ENCODE measurements at places on chromosomes 7 and 10.

DNA sequence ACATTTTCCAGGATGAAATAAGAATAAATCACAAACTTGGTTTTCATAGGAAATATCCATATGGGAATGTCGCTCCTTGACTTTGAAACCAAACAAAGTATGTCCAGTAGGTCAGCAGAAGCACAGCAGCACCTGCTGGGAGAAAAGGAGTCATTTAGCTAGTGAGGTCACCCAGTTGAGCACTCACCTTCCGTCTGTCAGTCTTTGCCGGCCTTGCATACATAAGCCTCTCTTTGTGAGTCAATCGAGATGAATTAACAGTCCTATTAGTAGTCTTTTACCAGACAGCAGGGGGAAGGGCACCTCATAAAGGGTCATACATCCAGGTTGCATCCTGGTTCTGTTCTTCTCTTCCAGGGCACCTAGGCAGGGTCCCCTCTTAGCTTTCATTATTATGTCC lies 232.5 kb upstream of the FZD1 start:
- DNase-seq, result no peak

GRCh38 chr10:132970641-132971438 lies 28.5 kb upstream of the CFAP46 start:
- DNase-seq, result no peak

DNA sequence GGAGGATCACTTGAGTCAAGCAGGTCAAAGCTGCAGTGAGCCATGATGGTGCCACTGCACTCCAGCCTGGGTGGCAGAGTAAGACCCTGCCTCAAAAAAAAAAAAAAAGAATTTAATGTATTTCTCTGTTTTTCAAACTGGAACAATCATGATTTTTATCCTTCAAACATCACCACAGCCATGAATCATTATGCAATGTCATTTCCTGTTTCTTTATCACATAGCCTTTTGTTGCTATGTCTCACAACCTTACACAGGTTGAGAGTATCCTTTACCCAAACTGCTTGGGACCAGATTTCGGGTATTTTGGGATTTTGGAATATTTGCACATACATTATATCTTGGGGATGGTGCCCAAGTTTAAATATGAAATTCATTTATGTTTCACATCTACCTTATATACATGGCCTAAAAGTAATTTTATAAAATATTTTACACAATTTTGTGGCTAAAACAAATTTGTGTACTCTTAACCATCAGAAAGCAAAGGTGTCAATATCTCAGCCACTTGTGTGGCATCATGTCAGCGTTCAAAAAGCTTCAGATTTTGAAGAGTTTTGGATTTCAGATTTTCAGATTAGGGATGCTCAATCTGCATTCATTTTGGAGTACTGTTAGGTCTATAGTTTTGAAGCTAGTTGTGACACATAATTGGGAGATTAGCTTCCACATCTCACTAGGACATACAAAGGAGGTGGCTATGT lies 8.2 kb downstream of the NT5C3A start:
- DNase-seq, result no peak

DNA sequence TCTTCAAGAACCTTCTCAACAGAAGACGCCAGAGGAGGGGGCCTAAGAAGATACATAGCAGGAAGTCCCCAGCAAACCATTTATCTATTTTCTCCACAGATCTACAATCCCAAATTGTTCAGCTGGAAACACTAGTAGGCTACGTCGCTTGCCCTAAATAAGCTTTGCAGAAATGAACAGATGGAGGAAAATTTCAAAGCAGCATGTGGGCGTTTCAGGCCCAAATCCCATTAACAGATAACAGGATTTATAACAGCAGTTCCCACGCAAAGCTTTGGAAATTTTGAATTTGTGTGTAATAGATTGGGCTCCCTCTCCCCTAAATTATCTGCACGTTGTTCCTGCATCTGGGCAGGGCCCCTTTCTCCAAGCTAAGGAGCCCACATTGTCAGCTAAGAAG lies 60.6 kb upstream of the FRMD4A start:
- DNase-seq, result no peak

DNA sequence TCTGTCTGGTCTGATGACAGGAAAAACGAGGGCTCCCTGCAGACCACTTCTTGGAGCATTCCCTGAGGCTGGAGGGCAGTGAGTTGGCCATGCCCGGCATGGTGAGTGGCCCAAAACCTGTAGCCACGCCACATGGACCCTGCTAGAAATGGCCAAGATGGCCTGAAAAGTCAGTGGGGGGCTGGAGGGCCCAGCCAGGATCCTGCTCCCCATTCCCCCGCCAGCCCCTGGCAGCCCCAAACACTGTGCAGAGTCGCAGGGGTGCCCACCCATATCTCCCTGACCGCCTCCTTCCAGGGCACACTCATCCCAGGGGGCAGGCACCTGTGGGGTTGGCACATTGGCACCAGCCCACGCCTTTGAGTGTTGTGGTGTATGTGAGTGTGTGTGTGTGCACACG lies 18.7 kb upstream of the PPP2R2D start:
- DNase-seq, result no peak

- DNase-seq, result no peak
Measured at GRCh38 chr7:30474893-30475292, 3.7 kb downstream of the NOD1 start.

GRCh38 chr7:107696330-107696946 lies 35.8 kb downstream of the SLC26A4 start:
- no peak for DNase-seq

DNA sequence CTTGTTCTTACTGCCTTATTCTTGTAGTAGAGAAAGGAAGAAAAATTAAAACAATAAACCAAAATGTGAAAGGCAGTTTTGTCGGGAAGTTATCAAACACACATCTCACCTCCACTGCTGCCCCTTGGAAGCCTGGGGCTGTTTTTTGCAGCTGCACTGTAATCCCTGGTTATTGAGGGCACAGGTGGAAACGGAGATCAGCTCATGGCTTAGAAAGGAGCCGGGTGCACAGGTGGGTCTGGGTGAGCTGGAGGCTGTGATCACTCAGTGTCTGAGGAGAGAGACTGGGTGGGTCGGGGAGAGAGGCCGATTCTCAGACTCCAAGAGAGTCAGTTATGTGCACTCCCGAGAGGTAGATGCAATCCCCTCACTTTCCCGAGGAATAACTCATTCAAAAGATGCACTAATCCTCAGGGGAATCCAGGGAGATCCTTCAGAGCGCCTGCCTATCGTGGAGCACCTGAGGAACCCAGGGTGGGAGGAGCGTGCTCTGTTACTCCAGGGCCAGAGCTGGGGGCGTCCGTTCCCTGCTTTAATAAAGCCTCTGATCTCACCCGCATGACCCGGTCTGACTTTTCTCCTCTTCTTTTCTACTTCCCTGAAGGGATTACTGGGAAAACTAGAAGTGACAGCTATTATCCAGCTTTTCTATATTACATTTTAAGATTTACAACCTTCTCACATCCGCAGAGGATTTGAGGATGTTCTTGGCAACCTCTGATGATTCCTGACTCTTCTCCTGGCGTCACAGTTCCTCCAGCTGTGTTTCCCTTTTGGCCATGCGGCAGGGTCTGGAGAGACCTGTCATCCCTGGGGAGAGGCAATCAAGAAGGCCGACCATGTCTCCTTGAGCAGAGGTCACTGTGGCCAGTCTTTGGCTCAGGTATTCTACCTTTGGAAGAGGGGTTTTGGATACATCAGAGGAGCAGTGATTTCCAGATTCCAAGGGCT lies 82.1 kb downstream of the CAMK1D start:
- DNase-seq, result no peak
